ENCODE measurements at places on chromosomes 3 and 15.

GRCh38 chr15:51874751-51875644 lies 45.5 kb downstream of the TMOD3 start:
- DNase-seq, result peak; percentile 98

GRCh38 chr3:70614111-70614510 lies 301.7 kb upstream of the MDFIC2 start:
- DNase-seq, result peak; percentile 1

GRCh38 chr3:46222435-46223161 lies 14.5 kb upstream of the CCR1 start:
- DNase-seq, result no peak

- DNase-seq, result peak; percentile 25
These were observed 40.9 kb upstream of the CCR2 start for GRCh38 chr3:46312991-46313390.

- no peak for DNase-seq
These were observed 126.7 kb upstream of the PHLDB2 start for GRCh38 chr3:111732252-111732879.

DNA sequence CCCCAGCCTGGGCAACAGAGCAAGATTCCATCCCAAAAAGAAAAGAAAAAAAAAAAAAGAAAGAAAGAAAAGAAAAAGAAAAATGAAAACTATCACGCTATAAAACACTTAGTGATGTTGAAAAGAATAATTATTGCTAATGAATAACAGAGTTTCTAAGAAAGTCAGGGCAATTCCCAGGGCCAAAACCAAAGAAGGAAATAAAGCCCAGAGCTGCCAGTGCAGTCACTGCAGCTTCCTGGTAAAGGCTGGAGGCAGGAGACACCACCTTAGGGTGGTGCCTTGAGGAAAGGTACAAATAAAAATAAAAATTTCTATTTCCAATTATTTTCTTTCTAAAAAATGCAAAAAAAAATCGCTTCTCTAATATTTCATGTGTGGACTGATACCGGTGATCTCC lies 19.7 kb upstream of the UACA start:
- no peak for DNase-seq

DNA sequence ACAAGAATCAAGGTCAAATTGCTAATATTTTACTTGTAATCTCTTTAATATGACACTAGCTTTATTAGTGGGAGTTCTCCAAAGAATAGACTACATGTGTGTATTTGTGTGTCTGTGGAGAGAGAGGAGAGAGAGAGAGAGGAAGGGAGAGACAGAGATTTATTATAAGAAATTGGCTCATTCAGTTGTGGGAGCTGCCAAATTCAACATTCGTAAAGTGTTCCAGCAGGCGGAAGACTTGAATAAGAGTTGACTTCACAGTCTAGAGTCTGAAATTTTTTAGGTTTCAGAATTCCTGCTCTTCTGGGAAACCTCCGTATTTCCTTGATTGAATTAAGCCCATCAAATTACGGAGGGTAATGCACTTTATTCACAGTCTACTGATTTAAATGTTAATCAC lies 4.7 kb upstream of the CLDN1 start:
- DNase-seq, result peak; percentile 51

GRCh38 chr15:63043335-63044076 lies 959 bp downstream of the TPM1 start:
- peak; percentile 51 for DNase-seq

DNA sequence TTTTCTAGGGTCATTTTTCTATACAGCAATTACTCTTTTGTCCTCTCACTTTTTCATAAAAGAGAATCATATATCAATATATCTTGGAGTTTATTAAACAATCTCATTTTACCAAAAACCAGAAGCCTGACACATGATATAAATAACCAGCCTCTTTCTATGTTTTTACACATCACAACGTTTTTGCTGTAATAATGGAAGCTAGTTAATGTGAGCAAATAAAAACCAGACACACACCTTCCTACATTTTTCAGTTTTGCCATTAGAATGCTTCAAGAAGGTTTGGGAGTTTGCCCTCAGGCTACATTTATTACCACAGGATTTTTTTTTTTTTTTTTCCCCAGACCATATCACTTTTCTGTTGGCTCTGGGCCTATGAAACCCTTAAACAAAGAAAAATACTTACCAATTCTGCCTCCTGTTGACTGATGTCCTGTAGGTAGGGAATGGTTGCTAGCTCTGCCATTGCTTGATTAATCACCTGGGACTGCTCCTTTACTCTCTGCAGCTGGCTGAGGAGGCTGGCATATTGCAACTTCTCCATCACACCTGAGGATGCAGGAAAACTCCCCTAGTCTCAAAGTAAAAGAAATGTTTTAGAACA lies 165.5 kb downstream of the ECT2 start:
- DNase-seq, result no peak

Data from EH (cell line).